ENCODE measurements at places on chromosomes 6 and 20.

- no peak for DNase-seq
Observed at GRCh38 chr6:157050537-157051265, 272.6 kb downstream of the TMEM242 start.

DNA sequence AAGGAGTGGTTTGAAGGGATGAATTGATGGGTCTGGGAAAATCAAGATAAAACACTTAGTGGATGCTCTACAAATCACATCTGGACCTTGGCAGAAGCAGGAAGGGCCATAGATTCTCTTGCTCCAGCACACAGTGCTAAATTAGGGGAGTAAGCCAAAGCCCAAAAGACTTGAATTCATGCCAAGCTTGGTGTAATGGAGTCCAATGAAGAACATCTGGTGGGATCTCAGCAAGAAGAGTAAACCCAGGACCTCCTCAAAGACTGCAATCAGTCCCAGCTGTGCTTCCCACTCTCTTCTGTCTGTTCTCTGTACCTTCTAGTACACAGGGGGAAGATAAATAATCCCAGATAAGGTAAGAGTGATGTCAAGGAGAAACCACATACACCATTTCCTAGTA is 683.4 kb downstream of the RNF144B start:
- DNase-seq = no peak

DNA sequence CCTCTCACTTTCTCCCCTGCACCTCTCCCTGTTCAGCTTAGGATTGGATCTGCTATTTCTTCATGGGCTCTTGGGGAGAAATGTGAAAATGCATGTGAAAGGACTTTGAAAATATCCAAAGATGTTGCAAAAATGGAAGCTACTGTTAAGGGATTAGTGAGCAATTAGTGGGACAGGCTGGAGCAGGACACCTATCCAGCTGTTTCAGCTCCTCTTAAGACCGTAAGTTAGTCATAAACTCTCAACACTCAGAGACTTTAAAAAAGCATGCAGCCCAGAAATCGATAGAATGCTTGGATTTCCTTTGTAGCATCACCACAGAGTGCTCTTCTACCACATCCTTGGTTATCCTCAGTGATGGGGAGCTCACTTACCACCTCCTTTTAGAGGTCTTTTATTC is 88.7 kb downstream of the SLC24A3 start:
- no peak for DNase-seq

DNA sequence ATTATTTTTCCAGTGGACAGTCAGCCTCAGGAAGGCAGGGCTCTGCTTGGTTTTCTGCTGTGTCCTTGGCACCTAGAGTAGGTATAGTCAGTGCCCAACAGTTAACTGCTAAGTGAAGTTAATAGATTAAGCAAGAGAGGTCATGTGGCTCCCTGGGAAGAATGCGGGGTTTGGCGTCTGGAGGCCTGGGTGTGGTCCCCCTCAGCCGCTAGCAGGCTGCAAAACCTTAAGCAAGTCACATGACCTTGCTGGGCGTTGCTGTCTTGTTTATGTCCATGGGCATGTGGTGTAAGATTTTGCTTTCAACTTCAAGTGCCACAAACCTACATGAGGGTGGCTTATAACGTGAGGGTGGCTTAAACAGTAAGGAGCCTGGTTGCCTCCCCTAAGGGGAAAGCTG is 75.5 kb upstream of the SCP2D1 start:
- DNase-seq = no peak

- DNase-seq = no peak
Observed at GRCh38 chr20:29079769-29080690, 2177.4 kb upstream of the DEFB115 start.

- DNase-seq = no peak
Observed at GRCh38 chr6:84575264-84575663, 189.1 kb downstream of the TBX18 start.

DNA sequence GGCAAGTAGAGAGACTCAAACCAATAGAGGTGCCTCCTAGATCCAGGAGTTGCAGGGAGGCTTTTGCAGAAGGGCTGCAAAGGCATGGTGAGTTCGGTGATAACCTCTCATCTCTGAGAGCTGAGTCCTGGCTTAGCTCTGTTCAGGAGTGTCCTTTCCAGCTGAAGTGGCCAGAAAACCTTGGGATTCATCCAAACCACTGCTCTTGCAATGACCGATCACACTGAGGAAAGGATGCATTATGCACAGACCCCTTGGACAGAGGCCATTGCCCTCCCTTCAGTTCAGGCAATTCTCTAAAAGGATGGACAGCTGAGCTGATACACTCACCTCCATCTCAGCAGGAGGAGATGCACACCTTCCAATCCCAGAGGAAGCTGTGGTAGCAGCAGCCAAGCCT is 158.8 kb upstream of the ENPP5 start:
- no peak for DNase-seq

DNA sequence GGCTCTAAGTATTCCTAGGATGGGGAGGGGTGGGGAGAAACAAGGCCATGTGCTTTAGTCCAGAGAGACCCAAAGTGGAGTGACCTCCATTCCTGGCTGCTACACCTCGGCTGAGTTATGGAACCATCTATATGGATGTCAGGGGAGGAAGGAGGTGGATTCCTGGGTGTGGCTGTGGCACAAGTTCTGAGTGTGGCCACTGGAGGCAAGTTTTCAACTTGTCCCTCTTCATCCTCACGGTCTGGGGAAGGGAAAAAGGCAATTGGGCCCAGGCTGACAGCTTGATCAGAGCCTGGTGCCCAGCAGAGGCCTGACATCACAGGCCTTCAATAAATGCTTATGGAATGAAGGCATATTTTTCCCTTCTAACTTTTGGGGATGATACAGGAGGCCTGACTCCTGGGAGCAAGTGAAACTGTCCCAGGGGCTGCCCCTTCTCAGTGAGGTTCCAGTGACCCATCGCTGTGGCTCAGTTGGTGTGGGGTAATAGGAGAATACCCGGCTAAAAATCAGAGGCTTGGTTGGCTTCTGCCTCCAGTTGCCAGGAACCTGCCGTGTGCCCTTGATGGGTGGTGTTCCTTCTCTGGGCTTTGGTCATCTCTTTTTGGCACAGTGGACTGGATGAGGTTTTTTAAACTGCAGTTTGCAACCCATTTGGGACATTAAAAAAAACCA is 1.8 kb upstream of the ITPR3 start:
- no peak for DNase-seq

GRCh38 chr6:135163440-135163738 is 17.7 kb upstream of the MYB start:
- DNase-seq = no peak

- DNase-seq = no peak
Observed at GRCh38 chr6:159969204-159969912, 476 bp downstream of the IGF2R start.

DNA sequence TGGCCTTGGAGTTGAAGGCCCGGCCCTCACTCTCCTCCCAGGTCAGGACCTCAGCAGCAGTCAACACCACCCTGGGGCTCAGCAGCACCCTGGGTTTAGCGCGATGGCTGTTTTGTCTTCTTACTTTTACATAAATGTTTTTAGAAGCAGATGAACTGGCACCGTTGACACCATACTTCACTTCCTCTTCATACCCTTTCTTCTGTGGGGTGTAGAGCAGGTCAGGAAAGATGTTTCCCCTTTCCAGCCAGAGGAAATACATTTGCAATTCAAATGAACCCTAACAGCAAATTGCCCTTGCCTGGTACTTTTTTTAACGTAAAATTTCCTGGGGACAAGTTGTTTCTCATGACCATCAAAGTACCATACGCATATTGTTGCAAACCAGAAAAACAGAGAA is 54.7 kb upstream of the SNX9 start:
- no peak for DNase-seq

DNA sequence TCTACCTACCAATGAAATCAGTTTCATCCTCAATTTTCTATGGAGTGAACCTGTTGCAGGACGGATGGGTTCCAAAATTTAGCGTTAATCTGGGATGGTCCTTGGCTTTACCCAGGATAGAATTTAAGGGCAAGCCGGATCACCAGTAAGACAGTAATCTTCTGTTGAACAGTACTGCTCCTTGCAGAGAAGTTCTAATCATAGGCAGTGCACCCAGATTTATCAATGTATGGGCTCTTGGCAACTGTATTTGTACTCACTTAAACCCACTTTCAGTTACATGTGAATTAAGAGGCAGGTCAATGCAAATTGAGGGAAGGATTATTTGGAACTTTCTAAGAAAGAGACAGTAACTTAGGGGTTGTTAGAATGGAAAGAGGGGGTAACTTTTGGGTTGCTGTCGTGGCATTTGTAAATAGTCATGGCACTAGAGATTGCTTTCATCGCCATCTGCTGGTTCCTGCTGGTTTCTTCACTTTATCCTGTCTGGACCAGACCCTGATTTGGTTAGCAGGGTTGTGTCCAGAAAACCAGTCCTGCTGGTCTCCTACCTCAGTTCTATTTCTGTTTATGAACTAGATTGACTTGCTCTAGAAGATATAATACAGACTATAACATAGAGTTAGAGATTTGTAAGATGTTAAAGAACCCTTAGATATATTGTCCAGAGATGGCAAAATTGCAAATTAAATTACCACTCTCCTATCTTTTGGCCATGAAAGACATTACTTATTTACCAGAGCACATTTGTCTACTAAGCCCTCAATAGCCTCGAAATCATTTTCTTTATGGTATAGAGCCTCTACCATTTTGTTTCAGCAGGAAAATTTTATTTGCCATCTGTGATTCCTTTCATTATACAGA is 646.3 kb downstream of the UTRN start:
- DNase-seq = peak; percentile 13

- no peak for DNase-seq
Observed at GRCh38 chr6:63459814-63460213, 112.5 kb upstream of the LOC128125822 start.

DNA sequence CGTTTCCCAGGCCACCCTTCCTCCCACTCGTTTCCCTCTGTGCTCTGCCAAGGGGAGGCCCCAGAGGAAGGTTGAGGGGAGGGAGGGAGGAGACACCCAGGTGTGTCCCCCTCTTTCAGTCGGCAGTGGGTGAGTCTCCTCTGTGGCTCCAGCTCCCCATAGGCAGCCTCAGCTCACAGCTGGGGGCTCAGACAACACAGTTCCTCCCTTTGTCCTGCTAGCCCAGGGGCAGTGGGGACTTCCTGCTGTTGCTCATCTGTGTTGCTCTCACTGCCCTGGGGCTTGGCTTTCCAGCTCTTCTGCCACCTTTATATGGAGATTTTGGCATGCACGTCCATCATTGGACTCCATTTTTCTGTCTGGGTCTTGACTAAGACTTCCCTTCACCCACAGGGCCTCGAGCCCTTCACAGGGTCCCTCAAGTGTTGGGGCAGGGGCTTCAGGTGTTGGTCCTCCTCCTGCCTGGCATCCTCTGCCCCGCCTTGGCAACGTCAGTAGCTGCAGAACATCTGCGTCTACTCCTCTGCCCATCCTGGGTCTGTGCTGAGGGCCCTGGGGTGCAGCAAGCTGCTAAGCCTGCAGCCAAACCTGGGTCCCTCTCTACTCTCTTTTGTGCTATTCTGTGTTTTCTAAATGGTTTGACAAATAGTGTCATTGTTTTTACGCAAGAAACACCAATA is 190.6 kb upstream of the PMEPA1 start:
- DNase-seq = no peak

GRCh38 chr6:112691289-112691688 is 344.2 kb downstream of the RFPL4B start:
- DNase-seq = peak; percentile 10

DNA sequence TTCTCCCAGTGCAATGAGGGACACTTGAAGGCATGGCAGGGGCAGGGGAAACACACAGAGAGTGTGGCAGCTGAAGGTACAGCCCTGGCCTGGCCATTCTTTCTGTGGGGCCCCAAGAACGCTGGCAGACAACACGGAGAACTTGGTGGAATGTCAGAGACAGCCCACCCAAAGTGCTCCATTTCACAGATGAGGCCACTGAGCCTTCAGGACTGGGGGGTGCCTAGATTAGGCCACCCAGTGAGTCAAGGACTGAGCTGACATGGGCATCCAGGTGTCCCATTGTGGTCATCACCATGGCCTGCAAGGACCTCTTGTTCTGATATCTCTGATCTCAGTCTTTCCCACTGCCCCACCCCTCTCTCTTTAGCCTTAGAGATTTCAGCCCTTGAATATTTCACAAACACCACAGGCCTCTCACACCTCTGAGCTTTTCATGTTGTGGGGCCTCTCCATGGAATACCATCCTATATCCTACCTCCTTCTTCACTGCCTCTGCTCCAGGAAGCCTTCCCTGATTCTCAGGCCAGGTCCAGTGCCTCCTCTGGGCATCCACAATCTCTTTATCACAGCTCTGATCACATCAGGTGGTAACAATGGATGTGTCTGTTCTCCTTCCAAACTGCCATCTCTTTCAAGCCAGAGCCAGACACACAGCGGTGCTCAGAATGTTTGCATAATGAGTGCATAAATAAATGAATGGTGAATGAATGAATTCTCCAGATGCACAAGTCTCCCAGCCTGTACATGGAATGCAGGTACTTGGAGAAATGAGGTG is 2.0 kb upstream of the RSPO4 start:
- DNase-seq = no peak

- DNase-seq = no peak
Observed at GRCh38 chr6:134331256-134331655, 13.3 kb upstream of the SGK1 start.

DNA sequence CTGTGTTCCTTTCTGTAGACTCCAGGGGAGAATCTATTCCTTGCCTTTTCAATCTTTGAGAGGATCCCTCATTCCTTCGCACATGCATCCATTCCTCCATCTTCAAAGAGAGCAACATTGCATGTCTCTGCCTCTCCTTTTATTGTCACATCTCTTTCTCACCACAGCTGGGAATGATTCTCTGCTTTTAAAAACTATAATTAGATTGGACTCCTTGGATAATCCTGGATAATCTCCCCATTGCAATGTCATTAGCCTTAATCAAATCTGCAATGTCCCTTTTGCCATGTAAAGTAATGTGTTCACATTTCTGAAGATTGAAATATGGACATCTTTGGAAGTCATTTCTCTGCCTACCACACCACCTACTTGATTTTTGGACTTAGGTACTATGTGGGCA is 750.1 kb downstream of the COL12A1 start:
- DNase-seq = no peak

DNA sequence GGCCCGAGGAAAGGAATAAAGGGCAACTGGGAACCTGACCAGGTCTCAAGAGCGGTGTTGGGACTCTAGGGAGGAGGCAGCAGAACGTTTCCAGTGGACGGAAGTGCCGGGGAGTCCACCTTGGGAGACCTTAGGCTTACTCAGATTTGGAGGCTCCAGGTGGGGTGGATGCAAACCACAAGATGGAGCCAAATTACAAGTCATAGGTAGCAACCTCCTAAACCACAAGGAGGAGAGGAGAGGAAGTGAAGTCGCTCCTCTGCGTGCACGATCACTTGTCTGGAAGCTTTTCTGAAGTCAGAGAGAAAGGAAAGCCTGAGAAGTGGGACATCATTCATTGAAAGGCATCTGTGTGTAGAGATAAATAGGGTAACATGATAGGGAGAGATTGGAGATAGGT is 9.3 kb downstream of the HLA-DOA start:
- no peak for DNase-seq

DNA sequence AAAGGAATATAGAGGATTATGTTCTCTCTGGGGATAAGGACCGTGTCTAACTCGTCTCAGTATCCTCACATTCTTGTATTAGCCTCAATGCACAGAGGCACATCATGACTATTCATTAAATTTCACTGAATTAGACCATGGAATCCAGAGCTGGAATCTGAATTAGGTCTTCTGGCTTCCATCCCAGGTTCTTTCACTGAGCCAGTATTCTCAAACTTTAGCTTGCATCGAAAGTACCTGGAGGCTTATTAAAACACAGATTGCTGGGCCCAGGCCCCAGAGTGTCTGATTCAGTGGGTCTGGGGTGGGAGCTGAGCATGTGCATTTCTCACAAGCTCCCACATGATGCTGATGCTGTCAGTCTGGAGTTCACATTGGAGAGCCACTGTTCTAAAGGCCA is 142.0 kb downstream of the UST start:
- no peak for DNase-seq
